ENCODE measurements at places on chromosomes 12 and 14.

DNA sequence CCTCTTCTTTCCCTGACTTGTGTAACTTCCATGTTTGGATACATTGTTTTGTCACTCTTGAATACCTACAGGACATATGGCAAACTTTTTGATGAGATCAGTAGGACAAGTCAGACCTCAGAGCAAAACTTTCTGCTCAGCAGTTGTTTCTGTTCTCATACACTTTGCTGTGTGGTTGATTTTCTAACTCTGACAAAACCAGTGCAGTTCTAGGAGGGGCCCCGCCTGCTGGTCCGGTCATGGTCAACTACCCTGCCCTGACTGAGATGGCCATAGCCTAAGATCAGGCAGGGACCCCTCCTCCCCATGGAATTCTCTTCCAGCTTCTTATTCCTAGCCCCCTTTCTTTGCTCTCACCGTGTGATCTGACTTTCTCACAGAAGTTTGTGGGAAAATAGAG is 92.8 kb downstream of the OTOGL start:
- no peak for DNase-seq

- no peak for DNase-seq
Observed at GRCh38 chr14:95355422-95355821, 35.7 kb upstream of the CLMN start.

DNA sequence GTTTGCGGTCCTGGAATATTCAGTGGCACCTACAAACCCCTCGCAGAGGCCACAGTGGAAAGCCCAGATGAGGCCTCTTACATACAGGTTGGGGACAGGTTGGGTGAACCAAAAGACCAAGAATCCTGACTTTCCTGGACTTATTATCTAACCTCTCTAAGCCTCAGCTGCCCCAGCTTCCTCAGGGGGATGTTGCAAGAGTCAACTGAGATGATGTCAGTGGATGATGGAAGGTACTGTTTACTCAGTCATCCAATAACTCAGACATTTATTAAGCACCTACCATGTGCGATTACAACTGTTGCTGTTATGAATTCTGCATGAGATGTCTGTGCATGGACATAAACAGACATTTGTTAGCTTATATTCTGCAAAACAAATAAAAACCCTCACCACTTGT is 72.8 kb downstream of the RFX4 start:
- no peak for DNase-seq

GRCh38 chr14:104582662-104583061 is 3.1 kb downstream of the C14orf180 start:
- DNase-seq = no peak

- DNase-seq = peak; percentile 44
Observed at GRCh38 chr12:88985011-88985410, 367.3 kb downstream of the DUSP6 start.

DNA sequence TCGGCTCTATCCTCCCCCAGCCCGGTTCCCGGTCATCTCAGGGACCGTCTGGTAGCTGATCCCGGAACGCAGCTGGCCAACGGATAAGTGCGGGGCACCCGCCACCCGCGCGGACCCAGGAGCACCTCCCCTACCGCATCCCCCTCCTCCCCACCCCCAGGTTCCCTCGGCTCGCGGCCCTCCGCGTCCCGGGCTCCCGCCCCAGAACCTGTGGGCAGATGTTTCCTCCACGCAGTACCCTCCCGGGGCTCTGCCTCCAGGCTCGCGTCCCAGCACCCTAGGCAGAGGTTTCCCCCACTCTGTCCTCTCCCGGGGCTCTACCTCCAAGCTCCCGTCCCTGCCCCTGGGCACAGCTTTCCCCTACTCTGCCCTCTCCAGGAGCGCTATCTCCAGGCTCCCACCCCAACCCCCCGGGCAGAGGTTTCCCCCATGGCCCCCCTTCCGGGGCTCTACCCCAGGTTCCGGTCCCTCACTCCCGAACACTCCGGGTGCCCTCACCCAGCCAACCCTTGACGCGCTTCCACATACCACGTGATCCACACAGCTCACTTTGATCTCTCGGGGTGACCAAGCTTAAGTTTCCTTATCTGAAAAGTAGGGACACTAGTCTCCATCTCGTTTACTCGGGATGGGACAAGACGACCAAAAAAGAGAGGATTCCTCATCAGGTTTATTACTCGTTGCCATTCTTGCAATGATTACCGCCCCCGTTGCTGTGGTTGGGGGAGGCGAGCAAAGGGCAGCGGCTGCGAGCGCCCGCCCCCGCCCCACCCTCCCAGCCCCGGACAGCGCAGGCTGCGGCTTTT is at the start of gene CCDC38:
Gene CCDC38 (minus strand): TSS at position 91 of the 806 bp plus-strand sequence. CDS start 6,105 bp downstream, outside the sequence.
- DNase-seq = peak; percentile 64

GRCh38 chr12:131101006-131101405 is 147.3 kb downstream of the ADGRD1 start:
- no peak for DNase-seq

DNA sequence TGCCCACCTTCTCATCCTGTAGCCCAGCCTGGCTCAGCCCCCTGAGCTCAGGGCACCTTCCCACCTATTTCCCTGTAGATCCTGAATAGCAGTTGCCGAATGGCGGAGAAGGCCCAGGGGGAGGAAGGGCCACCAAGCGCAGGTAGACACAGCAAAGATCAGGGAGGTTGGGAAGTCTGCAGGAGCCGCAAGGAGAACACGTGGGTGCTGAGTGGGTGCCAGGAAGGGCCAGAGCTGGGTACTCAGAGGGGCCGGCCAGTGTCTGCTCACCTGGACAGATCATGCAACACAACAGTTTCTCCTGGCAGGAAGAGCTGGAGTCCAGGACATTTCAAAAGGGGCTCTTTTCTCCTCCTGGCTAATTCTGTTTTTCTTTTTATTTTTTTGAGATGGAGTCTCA is 30.6 kb downstream of the CHGA start:
- no peak for DNase-seq

- DNase-seq = peak; percentile 79
Observed at GRCh38 chr14:33714527-33715226, 236.2 kb downstream of the EGLN3 start.

GRCh38 chr12:103813949-103814348 is 27.1 kb downstream of the NT5DC3 start:
- DNase-seq = no peak

DNA sequence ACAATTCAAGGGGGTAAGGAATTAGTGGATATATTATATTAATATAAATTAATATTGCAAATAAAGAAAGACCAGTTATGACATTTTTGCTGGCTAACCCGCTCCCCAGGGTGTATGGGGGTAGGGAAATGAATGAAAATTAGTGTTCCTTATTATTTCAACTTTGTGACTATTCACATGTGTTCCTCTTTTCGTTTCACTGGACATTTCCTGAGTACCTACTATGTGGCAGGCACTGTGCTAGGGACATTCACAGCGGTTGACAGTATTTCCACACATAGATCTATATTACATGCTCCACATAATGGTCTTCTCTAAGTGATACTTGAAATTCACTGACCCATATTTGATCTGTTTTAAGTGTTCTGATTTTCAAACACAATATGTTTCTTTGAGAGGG is 129.8 kb upstream of the USP15 start:
- DNase-seq = no peak

GRCh38 chr12:59250766-59251165 is 330.5 kb upstream of the LRIG3 start:
- DNase-seq = no peak

GRCh38 chr14:95330591-95331370 is 11.1 kb upstream of the CLMN start:
- DNase-seq = no peak

DNA sequence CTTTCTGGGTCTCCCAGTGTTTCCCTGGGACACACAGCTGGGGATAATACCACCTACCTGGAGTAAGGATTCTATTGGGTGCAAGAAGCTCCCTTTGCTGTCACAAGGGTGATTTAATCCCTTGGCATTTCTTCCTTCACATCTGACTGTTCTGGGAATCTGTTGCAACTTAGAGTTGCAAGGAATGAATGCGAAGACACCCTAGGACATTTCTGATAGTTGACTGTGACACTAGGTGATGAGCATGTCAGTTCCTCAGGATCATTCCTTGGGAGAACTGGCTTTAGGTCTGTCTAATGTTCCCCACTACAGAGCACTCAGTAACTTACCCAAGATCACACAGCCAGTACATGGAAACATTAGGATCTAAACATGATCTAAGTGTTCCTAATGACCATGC is 593.6 kb downstream of the NRXN3 start:
- DNase-seq = no peak

DNA sequence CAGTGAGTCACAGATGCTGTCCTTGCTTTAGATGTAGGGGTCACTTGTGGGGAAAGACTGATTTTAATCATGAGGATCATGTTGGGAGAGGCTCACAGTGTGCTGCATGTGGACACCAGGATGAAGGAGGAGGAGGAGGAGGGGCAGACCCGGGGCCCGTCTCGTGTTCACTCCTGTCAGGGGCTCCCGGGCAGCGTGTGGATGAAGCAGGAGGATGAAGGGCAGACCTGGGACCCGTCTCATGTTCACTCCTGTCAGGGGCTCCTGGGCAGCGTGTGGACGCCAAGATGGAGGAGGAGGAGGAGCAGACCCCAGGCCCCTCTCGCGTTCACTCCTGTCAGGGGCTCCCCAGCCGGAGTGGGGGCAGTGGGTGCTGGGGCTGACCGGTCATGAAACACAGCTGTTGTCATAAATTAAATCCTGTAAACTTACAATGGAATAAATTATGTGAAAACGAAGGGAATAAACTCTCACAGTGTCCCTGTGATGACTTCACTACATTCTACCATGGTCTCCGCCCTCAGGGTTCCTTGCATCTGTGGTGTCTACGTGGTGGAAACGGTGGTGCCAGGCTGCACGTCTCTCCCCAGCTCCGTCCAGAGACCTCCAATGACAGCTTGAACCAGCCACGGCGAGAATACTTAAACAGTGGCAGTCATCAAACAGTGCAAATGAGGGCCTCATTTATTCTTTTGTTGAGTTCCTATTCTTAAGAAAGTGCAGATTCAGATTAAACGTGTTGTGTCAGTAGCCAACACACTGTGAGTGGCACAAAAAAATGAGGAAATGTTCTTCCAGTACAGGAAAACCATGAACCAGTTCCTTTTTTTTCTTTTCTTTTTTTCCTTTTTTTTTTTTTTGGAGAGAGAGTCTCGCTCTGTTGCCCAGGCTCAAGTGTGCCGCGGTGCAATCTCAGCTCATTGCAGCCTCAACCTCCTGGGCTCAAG is 37.7 kb upstream of the SFSWAP start:
- no peak for DNase-seq
